Foreskin fibroblast (primary cell): ENCODE measurements at places on chromosomes 2 and 18.

GRCh38 chr2:28480403-28481049 is 15.3 kb upstream of the PLB1 start:
- DNase-seq: no peak

- no peak for DNase-seq
Observed at GRCh38 chr2:96135621-96136020, 2.7 kb downstream of the ASTL start.

- DNase-seq: no peak
Observed at GRCh38 chr2:108257757-108258331, 18.1 kb downstream of the SULT1C3 start.

- DNase-seq: no peak
Observed at GRCh38 chr2:102235491-102235890, 48.7 kb downstream of the IL1RL2 start.

DNA sequence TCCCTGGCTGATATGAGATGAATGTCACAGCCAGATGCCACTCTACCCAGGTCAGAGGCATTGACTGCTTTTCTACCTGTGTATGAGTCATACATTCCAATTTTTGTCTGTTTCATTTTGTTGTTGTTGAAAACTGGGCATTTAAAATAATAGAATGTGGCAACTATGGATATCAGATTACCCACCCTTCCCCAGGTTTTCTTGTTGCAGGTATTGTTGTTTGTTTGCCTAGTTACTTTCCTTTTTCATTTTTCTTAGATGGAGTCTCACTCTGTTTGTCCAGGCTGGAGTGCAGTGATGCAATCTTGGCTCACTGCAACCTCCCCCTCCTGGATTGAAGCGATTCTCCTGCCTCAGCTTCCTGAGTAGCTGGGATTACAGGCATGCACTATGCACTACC is 70.2 kb downstream of the LRRC30 start:
- DNase-seq: no peak

DNA sequence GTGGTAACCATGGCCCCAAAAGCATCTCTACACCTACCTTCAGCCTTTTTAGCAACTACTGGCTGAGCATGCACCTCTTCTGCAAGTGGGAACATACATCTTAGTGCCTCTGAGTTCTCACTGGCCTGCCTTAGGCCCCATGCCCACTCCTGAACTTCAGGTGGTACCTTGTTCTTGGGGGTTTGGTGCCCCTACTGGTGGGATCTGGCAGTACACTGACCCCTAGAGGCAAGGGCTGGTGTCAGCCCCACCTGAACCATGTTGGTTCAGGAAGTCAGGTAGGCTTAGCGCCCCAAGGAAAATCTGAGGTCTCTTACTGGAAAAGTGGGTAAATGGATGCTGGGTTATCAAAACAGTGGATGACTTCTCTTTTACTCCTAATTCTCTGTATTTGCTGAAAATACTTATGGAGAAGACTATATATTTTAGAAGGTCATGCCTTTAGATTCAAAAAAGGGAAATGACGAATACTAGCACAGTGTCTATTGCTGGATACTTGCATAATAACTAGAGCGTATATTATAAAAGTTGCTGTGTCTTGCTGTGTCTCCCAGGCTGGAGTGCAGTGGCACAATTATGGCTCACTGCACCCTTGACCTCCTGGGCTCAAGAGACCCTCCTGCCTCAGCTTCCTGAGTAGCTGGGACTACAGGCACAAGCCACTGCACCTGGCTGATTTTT is 84.6 kb downstream of the RAB31 start:
- DNase-seq: no peak

DNA sequence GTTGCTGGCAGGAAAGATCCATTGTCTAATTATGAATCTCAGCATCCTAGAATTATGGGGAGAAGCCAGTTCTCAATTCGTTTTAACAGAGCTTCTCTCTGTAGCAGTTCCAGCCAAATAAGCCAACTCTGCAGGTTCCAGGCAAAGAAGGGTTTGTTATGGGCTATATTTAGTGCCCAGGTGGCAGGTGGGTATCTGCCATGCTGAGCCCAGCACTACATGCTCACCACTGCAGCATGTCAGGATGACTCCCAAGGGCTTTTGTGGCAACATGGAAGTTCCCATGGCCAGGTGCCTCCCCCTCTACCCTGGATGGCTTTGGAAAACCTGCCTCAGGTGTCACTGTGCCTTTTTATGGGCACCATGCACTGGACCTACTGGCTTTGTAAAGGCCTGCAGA is 137.7 kb upstream of the MSH6 start:
- no peak for DNase-seq

DNA sequence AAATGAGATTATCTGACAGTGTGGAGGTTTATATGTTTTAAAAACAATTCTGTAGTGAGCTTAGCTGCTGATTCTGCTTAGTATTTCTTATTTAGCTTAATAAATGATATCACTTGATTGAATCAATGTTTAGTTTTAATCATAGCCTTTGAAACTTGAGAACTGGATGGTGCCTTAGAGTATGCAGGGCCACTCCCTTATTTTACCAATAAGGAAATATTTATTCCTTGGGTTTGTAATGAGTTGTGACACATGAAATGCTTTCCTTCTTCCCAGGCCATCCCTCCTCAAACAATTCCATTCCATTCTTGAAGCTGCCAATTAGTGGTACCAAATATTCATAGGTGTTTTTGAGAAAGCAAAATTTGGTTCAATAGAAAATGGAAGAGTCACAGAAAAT is 183.8 kb upstream of the DCC start:
- DNase-seq: no peak

GRCh38 chr2:3287896-3288295 is 89.7 kb downstream of the EIPR1 start:
- DNase-seq: no peak

DNA sequence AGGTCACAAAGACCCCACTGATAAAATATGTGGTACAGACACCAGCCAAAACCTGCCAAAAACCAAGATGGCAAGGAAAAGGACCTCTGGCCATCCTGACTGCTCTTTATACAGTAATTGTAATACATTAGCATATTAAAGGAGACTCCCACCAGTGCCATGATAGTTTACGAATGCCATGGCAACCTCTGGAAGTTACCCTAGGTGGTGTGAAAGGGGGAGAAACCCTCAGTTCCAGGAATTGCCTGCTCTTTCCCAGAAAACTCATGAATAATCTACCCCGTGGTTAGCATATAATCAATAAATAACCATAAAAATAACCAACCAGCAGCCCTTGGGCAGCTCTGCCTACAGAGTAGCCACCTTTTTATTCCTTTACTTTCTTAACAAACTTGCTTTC is 129.8 kb upstream of the EPB41L3 start:
- no peak for DNase-seq

DNA sequence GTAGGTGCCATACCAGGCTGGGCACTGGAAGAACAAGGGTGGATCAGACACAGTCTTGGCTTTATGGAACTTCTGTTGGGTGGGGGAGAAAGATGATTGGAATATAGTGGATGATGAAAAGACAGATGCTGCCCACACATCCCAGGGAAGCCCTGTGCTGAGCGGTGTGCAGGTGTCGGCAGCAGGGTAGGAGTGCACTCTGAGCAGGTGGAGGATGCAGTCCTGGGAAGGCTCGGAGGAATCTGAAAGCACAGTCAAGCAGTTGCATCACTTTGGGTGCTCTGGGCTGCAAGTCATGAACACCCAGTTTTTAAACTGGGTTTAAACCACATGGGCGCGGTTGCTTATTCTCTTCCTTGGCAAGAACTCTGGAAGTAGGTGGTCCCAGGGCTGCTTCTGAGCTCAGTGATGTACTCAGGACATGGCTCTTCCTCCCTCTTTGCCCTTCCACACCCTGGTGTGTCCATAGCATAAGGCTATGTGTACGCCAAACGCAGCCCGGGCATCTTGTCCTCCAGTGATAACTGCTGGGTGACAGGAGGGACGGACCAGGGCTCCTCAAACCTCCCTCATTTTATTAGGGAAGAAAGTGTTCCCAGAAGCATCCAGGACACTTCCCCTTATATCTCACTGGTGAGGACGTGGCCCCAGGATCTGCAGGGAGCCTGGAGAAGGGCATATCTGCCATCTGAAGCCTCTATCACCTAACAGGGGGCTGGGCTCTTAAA is 84.0 kb downstream of the SH3RF3 start:
- no peak for DNase-seq

- no peak for DNase-seq
Observed at GRCh38 chr2:240498958-240499260, 58.9 kb downstream of the ANKMY1 start.

GRCh38 chr2:200899482-200899881 is 10.3 kb downstream of the NIF3L1 start:
- DNase-seq: no peak

DNA sequence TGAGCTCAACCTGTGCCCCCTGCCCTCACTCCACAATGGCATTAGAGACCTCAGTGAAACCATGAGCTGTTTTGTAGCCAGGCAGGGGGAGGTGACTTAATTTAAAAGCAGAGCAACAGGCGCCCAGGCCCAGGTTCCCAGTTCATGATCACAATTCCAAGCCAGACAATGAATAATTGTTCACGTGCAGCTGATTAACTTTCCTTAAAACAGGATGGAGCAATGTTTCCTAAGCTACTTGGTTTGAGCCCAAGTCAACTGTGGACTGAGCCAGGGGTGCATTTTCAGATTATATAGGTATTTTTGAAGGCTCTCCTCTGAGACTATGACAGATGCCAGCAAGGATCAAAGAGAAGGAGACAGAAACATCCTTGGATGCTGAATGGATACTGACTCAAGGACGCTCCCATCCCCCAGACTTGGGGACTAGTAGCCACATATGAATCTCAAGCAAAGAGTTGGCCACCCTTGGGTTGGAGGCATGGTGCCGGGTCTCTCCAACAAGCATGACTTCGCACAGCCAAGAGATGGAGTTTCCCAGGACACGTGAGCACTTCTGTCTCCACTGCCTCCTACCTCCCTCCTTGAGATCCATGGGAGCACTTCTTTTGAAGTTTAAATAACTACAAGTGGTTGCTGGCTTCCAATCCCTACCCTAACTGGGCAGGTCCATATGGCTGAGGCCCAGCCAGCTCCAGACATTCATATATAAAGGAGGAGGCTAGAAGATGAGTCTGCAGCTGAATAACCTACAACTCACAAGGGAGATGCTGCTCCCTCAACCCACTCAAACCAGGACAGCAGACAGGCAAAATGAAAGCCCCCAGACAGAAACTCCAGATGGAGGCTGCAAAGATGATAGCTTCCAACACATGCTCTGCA is 12.7 kb downstream of the SMAD7 start:
- DNase-seq: no peak

DNA sequence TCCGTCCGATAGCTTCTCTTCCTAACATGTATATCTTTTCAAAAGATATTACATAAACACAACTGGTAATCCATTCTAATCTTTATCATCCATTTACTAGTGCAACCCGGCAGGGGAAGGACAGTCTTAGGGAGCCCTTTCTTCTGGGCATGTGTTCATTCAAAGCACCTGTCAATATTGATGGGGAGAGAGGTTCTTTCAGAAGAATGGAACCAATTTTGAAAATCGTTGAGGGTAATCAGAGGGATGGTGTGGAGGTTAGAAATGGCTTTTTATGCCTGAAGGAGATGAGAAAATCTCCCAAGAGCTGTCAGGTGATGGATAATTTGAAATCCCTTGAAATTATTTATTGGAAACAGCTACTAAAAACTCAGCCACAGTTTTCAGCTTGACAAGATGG is 561.9 kb upstream of the DCC start:
- no peak for DNase-seq

- DNase-seq: no peak
Observed at GRCh38 chr2:83067947-83068346, 1391.1 kb downstream of the SUCLG1 start.

DNA sequence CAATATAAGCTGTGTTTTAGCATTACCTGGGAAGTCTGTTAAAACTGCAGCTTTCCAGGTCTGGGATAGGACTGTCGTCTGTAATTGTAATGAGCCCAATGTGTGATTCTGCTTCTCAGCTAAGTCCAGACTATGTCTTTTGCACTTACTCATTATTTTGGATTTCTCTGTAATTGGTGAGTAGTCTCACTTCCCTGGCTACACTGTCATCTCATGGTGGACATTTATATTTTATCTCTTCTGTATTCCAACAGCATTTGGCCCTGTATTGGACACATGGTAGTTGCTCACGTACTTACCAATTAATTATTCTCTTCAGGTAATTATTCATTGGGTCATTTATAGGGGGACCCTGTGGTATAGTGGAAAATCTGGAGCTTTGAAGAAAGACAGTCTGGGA is 28.0 kb downstream of the LHCGR start:
- DNase-seq: no peak

DNA sequence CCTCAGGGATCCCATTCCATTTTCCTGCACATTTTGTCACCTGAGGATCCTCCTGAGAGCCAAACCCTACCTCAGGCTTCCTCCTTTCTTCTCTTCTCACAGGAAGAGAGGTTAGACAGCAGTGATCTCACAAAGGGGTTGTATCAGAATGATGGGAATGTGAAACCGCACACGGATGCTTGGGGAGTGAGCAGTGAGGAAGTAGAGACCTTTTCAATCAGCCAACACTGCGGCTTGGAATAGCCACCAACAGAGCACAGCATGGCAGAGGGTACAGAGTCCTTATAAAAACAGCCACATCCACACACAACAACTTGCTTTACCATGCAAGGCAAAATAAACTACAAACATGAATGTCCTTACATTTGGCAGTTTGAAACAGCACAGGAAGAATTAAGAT is 8.7 kb downstream of the TMEM182 start:
- peak; percentile 49 for DNase-seq

GRCh38 chr2:220334871-220335590 is 707.6 kb downstream of the SLC4A3 start:
- DNase-seq: no peak

DNA sequence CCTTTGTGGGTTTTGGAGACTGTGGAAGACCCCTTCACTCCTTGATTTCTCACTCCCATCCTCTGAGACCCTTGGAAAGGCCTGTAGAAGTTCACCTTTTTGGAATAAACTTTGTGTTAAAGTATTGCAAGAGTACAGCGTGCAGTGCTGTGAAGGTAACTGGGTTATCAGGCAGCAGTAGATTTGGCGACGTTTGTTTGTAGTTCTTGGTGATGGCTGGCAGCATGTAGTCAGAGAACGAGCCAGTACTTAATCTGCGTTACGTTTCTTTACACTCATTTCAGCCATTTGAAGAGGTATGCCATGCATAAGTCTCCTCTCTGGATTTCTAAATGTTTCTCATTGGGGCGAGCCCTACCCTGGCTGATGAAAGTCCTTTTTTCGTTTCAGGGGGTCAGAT is 64.6 kb downstream of the TSHZ1 start:
- DNase-seq: no peak

- DNase-seq: no peak
Observed at GRCh38 chr2:126838716-126838985, 60.0 kb upstream of the TEX51 start.

GRCh38 chr18:79507546-79508480 is 112.1 kb downstream of the NFATC1 start:
- peak; percentile 66 for DNase-seq

DNA sequence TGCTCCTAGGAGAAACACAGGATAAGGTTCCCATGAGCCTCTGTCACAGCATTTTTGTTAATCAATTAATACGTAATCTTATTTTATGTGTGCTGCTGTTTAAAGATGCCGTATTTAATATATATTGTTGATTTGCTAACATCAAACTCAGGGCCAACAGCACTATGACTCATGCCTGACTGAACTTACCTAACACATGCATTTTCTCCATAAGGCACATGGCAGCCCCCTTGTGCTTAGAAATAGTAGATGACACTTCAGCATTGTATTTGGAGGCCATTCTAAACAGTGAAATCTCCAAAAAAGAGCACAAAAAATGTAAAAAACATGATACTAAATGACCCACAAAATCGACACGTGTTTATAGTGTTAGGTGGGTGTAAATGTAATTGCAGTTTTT is 314.8 kb downstream of the MYCN start:
- no peak for DNase-seq

GRCh38 chr2:183292028-183292427 is 167.8 kb downstream of the NUP35 start:
- DNase-seq: no peak
